ENCODE measurements at places on chromosomes 4 and X. TPM values are rescaled to one million over a fixed set of nuclear protein-coding genes. Genes with fewer than 3 reads are reported as not detected.

DNA sequence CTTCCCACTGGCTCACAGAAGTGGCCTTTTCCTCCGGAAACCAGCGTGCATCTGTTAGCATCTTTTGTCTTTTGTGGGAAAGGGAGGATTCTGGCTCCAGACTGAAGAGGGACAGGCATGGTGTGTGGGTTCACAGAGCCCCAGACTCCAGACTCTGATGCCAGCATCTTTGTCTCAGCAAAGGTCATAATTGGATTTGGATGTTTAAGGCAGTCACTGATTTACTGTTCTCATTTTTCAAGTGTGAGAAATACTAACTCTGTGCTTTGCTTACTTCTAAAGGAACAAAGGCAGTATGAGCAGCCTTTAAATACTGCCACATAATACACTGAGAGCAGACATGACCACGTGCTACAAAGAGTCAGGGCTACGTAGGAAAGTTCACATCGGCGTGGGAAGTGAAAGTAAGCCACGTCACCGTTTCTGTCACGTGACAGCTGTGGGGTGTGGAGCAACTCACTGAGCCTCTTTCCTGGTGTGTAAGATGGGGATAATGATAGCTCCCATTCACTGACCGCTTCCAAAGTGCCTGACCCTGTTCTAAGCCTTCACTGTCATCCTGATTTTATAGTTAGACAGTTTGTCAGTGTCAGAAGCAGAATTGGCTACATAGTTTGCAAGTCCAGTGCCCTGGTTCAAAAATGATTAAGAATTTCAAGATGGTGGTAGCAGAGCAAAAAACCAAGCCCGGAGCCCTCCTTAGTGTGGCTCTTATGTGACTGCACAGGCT is 24.8 kb upstream of the TMSB4X start:
- peak; percentile 87 for DNase-seq

- DNase-seq, result no peak
Measured at GRCh38 chr4:152485726-152486276, 50.1 kb downstream of the FBXW7 start.

DNA sequence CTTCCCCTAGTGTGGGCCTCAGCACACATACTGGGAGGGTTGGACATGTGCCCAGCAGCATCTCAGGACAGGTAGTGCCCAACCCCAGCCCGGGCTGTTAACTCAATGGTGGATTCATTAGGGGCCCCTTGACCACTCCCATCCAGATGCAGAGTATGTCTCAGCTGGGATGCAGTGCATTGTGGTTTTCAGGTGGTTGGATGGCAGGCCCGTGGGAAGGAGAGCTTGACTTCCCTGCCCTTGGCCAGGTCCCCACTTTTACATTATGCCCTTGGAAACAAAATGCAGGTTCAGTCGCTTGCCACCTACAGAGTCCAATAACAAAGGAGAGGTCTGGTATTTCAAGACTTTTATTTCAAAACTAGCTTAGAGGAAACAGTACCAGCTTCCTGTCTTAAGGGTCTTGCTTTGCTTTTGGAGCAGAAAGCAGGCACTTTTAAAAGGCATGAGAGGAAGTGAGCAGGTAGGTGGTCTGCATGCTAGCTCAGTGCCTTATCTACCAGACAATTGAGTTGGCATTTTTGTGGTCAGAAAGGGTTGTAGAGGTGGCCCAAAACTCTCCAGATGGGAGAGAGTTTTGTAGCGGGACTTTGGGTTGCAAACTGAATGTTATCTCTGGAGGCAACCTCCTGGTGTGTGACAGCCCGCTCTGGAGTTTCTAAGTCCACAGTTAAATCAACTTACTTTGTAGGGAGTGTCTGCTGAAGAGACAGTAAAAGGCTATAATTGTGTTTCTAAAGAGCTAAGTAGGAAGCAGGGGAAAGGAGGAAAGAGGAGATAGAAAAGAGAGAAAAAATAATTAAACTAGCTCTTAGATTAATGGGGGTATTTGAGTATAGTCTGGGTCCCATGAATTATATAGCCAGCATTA is 171.0 kb downstream of the GALNTL6 start:
- no peak for DNase-seq

- DNase-seq, result no peak
Measured at GRCh38 chr4:94598758-94599157, 147.0 kb downstream of the PDLIM5 start.

DNA sequence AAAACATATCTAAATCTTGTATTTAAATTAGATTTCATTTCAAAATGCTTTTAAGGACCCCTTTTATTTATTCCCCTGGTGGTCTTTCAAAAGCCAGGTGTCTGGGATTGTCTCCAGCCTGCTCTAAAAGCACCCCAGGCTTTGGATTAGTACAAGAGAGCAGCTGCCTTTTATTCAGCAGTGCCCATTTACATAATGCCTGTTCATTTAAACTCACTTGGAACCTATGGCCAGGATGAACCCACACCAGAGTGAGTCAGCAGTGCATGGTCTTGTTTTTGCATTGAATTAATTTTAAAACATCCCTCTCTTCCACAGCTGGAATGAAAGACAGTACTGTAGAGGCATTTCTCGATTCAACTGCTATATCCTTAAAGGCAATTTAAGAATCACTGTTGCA is 64.1 kb upstream of the TENM3 start:
- DNase-seq, result no peak

GRCh38 chrX:149540131-149540620 is 636 bp upstream of the EOLA1 start:
- DNase-seq, result peak; percentile 89

GRCh38 chr4:742742-743311 is 37.2 kb downstream of the PCGF3 start:
- peak; percentile 73 for DNase-seq

- DNase-seq, result no peak
Measured at GRCh38 chr4:126221717-126222340, 907.1 kb downstream of the FAT4 start.

DNA sequence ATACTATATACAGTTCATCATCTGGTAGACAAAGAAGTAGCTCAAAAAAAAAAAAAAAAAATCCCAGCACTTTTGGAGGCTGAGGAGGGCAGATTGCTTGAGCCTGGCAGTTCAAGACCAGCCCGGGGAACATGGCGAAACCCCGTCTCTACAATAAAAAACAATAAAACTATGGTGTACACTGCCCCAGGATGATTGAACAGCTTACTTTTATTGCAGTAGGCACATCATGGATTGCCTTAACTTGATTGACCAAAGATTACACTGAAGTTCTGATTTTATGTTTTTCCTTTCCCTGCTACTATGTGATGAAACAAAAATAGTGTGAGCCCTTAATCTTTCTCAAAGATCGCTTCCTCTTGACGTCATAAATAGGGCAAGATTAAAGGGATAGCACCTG is 60.6 kb downstream of the SNX25 start:
- DNase-seq, result no peak

- no peak for DNase-seq
Measured at GRCh38 chr4:118817178-118817930, 18.6 kb downstream of the SEC24D start.

DNA sequence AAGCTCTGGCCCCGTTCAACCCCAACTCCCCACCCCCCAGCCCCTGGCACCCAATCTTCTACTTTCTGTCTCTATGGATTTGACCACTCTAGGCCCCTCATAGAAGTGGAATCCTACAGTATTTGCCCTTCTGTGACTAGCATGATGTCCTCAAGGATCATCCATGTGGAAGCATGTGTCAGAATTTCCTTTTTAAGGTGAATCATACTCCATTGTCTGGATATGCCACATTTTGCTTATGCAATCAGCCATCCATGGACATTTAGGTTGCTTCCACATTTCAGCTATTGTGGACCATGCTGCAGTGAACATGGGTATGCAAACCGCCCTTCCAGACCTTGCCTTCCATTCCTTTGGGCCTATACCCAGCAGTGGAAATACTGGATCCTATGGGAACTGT is 15.5 kb downstream of the CCNQ start:
- no peak for DNase-seq

- DNase-seq, result no peak
Measured at GRCh38 chr4:79042079-79042674, 102.9 kb upstream of the PAQR3 start.

- DNase-seq, result no peak
Measured at GRCh38 chrX:16089086-16089485, 34.3 kb upstream of the GRPR start.

- DNase-seq, result no peak
Measured at GRCh38 chr4:128220286-128221235, 67.1 kb downstream of the PGRMC2 start.

DNA sequence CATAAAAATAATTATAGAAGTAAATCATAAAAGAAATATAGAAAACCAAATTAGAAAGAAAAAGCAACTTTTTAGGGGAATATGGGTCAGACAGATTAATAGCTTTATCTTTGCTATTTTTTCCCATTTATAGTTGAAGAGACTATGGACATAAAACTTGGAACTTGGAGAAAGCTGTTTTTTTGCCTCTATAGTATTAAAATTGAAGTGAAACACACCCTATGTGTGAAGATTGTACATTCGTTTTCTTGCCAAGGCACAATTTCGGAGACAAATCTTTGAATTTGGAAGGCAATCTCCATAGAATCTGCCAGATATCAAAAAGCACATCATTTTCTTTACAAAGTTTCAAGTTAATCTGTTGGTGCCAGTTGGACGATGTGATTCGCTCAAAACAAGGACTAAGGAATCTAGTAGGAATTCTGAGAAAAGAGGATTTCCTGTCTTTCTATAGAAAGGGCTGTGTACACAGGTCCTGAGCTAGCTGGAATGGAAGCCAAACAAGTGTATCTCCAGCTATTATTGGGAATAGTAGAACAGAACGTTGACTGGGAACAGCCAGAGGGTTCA is 156.3 kb downstream of the SLC7A11 start:
- no peak for DNase-seq

DNA sequence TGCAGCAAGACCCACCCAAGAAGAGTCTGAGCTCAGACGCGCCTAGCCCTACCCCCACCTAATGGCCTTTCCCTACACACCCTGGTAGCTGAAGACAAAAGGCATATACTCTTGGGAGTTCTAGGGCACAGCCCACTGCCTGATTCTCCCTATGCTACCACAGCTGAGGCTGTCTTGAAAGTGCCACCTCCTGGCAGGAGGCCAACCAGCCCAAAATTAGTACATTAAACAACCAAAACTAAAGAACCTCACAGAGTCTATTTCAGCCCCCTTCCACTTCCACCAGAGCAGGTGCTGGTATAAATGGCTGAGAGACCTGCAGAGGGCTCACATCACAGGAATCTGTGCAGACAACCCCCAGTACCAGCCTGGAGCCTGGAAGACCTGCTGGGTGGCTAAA is 119.1 kb downstream of the HMGN5 start:
- no peak for DNase-seq

GRCh38 chrX:109312757-109313156 is 169.1 kb downstream of the GUCY2F start:
- no peak for DNase-seq

GRCh38 chr4:113584407-113585150 is 177.0 kb downstream of the CAMK2D start:
- no peak for DNase-seq

Gene TMEM150C
- total RNA-seq, result not detected

Gene HSD17B13
- 1.5 TPM for total RNA-seq

Gene CT83
- total RNA-seq, result not detected

Gene HGFAC
- not detected for total RNA-seq

Gene MAGEB1
- not detected for total RNA-seq

Gene UGT2B11
- total RNA-seq, result not detected

Gene FGG
- not detected for total RNA-seq

Gene AFM
- not detected for total RNA-seq
